Activated CD4-positive, alpha-beta memory T cell treated with anti-CD3 and anti-CD28 coated beads for 36 hours (primary cell): ENCODE measurements at places on chromosomes 11 and 22.

DNA sequence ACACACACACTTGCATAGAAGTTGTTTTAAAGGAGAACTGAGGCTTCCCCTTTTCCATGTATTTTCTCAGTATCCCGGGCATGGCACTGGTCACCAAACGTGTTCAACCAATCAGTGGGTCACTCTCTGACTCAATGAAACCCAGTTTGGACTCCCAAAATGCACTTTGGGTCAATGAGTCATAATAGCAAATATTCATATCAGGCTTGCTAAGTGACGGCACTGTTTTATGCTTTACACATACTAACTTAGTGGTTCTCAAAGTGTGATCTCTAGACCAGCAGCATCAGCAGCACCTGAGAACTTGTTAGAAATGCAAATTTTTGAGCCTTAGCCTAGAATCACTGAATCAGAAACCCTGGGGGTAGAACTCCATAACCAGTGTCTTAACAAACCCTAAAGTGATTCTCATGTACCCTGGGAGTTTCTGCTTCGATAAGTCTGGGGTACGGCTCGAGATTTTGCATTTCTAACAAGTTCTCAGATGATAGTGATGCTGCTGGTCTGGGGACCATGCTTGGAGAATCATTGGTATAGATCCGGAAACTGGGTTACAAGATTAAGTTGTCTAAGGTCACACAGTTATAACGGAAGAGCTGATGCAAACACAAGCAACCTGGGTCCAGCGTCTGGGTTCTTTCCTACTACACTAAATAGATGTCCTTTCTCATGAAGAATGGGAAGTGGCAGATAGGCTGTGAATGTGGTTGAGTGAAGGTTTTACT is 35.6 kb downstream of the ETS1 start:
- peak; percentile 63 for DNase-seq

DNA sequence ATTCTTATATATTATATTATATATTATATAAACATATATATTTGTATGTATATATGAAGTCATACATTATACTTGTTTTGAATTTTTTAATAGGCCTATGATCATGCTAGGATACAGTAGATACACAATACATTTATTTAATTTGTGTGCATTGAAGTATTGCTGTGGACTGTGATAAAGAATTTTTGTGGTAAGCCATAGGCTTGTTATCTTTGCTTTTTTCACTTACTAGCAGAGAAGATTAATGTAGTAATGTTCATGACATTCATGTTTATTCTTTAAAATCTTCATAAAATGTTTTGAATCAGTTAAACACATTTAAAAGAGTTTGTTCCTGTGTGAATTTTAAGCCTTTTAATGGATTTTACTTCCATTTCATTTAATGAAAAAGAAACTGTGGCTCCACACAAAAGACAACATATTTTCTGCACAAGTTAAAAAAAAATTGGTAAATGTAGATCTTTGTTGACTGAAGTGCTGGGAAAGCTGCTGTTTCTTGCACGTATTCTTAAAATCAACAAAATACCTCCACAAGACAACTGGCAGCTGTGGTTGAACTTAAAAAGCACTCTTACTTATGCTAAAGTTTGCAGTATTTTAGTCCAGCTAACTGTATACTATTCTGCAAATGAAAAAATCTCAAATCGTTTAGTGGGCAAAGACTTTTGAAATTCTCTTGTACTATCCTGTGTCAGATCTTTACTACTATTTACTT is 156.2 kb downstream of the TMEM135 start:
- no peak for DNase-seq

DNA sequence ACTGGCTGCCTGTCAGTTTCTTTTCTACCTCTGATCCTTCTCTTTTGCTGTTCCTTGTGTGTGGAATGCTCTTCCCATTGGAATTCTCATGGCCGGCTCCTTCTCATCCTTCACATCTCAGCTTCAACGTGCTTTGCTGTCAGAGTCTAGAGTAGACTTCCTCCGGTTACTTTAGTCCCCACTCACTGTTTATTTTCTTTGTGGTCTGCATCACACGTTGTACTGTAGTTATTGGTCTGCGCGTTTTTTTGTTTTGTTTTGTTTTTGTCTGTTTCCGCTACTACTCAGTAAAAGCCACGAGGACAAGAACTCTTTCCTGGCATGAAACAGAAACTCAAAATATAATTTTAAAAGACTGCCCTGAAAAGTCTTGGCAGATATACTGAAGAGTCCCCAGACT is 121.3 kb upstream of the SEZ6L start:
- no peak for DNase-seq

DNA sequence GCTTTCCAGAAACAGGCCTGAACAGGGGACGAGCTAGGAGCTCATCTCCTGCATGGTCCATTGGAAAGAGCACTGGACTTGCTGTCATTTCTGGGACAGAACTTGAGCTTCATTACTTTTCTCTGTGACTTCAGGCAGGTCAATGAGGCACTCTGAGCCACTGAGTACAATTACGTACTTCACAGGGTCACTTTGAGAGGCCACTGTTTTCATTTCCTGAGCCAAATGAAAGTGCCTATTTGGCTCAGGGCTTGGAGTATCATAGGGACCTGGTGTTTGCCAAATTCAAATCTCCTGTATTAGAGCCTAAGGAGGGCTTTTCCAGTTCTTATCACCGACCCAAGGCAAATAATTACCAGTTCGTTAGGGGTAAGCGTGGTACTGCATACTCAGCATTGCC is 319.3 kb downstream of the CADM1 start:
- DNase-seq = no peak

DNA sequence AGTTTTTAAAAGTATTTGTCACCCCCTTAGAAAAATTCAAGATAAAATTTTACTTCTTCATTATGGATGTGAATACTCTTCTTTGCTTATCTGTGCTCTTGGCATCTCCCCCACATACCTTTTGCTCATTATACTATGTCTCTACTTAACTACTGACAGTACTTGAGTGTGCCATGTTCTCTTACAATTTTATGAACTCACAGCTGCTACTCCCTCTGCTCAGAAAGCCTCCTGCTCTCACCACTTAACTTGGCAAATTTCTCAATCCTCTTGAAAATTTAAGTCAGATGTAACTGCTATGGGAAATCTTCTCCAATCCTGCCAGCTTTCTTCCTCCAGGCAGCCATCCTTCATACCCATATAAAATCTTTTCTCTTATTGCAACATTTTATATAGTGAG is 163.4 kb downstream of the CNTN5 start:
- no peak for DNase-seq

- no peak for DNase-seq
Observed at GRCh38 chr11:37264060-37264459, 666.0 kb upstream of the RAG2 start.

DNA sequence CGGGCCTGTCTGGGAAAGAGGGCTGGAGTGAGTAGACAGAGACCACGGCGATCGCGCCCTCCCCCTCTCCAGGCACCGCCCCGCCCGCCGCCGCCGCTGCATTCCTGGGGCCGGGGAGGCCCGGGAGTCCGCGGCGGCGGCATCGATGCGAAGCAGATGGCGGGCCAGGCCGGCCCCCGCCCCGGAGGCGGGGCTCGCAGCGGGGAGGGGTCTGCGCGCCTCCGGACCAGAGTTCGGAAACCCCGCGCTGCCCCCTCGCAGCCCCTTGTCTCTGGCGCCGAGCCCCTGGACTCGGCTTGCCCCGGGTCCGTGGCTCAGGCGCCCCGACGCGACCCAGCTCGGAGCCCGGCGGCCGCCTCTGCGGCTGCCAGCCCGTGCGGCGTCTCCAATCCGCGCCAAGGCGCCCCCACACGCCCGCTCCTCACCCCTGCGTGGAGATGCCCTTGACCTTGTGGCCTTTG is 1.3 kb downstream of the SCARF2 start:
- DNase-seq = no peak

- no peak for DNase-seq
Observed at GRCh38 chr22:22351366-22351765, 106.8 kb downstream of the VPREB1 start.

DNA sequence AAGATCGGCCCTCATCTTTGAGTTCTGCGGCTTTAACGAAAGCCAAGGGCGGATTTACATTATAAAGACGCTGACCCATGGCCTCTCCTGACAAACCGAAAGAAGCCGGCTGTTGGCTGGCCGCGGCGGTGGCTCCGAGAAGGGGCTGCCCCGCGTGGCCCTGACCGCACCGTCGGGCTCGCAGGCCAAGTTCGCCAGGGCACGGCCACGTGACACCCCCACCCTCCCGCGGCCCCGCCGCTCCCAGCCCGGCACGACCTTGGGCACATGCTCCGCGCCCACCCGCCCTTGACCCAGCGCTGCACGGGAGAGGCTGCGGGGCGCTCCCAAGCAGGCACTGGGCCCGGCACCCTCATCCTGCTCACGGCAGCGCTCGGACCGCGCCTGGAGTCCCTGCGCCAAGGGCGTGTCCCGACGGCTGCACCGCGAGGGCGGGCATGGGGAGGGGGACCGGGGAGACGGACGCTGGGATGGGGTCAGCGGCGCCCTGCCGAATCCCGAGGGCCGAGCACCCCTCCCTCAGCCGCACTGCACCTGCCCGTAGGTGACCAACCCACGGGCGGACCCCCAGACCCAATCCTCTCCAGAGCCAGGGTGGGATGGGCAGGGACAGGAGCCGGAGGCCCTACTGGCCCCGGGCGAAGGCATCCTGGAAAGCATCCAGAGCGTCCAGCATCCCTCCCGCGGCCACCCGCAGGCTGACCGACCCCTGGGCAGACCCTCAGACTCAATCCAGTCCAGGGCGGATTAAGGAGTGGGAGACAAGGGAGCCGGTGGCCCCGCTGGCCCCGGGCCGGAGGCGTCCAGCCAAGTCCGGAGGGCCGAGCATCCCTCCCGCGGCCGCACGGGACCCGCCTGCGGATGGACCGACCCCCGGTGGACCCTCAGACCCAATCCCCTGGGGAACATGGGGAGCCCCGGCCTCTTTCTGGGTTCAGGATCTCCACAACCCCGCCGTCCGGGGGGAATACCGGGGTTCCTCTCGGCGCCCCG is 759 bp downstream of the CPT1A start:
- peak; percentile 41 for DNase-seq

DNA sequence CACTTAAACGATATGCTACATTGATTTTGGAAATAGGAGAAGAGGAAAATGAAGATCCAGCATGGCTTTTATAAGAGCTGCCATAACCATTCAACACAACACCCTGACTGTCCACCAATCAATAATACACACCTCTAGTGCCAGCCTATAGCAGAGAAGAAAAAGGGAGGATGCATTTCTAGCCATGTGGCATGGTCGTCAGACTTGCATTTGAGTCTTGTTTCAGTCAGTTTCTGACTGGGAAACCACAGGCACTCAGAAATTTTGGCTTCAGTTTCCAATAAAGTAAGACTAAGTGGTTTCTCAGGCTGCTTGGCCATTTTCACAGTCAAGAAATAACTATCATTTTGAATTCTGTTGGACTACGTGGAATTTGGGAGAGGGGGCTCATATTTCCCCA is 523.5 kb upstream of the LRRC4C start:
- DNase-seq = no peak

- DNase-seq = no peak
Observed at GRCh38 chr11:46315783-46316563, 31.3 kb upstream of the DGKZ start.

DNA sequence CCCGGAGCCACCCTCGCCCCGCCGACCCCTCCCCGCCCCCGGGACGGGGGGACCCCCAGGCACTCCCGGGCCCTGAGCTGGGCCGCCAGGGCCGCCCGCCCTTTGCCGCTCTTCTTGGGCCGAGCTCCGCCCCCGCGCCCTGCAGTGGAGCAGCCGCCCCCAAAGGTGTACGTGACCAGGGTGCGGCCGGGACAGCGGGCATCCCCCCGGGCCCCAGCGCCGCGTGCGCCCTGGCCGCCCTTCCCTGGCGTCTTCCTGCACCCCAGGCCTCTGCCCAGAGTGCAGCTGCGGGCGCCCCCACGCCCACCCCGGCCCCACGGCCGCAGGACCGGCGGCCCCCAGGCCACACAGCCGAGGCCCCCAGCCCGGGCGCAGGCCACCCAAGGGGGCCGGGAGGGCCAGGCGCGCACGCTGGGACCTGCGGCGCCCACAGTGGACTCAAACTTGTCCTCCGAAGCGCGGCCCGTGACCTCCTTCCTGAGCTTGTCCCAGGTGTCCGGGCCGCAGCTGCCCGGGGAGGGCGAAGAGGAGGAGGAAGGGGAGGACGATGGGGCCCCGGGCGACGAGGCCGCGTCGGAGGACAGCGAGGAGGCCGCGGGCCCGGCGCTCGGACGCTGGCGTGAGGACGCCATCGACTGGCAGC is 7.4 kb downstream of the B4GALNT4 start:
- DNase-seq = no peak

GRCh38 chr22:45223304-45224117 is 17.2 kb downstream of the KIAA0930 start:
- DNase-seq = no peak

DNA sequence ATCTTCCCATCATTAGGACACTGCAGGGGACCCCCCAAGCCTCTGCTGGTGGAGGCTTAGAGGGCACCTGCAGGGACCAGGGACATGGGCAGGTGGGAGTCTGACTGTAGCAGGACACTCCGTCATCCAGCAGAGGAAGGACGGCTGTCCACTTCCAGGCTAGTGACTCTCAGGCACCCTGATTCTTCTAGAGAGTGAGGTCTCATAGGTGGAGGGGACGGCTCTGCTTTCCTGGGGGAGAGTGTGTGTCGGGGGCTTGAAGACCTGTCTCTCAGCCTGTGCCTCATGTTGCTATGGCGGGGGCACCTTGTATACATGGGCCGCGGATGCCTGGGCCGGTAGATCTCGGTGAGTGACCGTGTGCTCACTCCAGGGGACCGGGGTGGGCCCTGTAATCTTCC is 1116.6 kb downstream of the BRD1 start:
- DNase-seq = no peak

GRCh38 chr11:41320653-41321052 is 138.8 kb downstream of the LRRC4C start:
- no peak for DNase-seq

- DNase-seq = no peak
Observed at GRCh38 chr22:30080805-30081204, 541 bp downstream of the HORMAD2 start.

DNA sequence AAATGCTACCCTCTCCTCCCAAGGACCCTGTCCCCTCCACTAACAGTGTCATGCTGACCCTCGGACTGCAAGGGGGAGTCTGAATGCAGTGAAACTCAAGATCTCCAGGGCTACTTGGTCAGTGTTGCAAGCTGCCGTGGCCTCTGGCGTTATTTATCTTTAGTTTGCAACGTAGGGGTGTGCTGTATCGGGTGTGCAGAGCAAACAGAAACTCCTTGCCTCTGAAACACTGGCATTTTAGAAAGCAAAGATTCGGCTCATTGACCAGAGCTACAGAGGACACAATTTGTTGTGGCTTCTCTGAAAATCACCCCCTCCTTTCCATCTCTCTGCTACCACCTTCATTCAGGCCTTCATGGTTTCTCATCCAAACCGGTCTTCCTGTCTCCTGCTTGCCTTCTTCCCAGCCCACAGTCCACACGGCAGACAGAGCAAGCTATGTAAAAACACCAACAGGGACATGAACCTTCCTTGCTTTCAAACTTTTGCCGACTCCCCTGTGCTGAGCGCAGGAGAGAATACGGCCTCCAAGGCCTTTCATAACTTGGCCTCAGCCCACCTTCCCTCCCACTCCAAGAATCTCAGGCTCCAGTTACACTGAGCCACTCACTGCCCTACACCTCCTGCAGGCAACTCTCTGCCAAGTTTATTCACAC is 14.9 kb downstream of the FZD4 start:
- DNase-seq = no peak
